ENCODE measurements at places on chromosomes 13 and 19.

DNA sequence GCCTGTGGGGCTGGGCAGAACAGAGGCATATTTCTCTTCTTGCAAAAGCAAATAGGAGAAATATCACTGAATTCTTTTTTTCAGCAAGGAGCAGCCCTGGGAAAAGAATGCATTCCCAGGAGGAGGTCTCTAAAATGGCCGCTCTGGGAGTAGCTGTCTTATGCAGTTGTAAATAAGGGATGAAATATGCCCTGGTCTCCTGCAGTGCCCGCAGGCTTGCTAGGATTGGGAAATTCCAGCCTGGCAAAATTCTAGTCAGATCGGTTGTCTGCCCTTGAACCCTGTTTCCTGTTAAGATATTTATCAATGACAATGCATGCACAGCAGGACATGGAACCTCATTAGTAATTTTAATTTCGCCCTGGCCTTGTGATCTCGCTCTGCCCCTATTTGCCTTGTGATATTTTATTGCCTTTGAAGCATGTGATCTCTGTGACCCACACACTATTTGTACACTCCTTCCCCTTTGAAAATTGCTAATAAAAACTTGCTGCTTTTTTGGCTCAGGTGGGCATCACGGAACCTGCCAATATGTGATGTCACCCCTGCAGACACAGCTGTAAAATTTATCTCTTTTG lies 1993.2 kb downstream of the PCDH9 start:
- DNase-seq = no peak

DNA sequence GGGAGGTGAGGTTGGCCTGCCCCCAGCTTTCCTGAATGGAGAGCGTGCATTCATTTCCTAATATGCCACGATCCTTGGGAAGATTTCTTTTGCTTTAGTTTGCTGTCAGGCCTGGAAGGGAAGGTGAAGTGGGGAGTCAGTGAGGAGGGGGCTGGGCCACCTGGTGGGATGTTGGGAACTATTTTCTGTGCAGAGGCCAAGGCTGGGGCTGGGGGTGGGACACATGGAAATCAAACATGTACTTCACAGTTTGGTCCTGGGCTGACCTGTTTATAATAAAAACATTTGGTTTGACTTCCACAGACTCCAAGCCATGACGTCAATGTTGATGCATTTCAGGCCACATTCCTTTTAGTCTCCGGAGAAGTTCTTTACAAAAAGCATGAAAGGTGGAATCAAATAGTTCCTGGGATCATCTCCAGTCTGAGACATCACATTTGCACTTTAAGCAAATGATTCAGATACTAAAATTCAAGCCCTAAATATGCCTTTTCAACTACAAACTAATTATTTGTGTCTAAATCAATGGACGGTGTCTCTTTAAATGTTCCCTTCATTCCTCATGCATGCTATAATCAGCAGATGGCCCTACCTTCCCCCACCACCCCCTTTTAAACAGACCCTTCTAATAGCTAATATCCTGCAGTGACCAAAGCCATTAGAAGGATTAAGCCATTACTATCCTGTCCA lies 41.5 kb upstream of the MEDAG start:
- peak; percentile 83 for DNase-seq

DNA sequence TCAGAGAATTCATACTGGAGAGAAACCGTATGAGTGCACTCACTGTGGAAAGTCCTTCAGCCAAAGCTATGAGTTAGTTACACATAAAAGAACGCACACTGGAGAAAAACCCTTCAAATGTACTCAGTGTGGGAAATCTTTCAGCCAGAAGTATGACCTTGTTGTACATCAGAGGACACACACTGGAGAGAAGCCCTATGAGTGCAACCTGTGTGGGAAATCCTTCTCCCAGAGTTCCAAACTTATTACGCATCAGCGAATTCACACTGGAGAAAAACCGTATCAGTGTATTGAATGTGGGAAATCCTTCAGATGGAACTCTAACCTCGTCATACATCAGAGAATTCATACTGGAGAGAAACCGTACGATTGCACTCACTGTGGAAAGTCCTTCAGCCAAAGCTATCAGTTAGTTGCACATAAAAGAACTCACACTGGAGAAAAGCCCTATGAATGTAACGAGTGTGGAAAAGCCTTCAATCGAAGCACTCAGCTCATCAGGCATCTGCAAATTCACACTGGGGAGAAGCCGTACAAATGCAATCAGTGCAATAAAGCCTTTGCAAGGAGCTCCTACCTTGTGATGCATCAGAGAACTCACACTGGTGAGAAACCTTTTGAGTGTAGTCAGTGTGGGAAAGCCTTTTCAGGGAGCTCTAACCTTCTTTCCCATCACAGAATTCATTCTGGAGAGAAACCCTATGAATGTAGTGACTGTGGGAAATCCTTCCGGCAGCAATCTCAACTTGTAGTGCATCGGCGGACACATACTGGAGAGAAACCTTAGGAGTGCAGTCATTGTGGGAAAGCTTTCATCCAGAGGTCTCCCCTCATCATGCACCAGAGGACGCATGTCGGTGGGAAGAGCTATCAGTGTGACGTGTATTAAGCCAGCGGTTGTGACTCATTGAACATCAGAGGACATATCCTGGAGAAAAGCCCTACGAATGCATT lies 16.5 kb upstream of the ZNF8 start:
- DNase-seq = no peak

DNA sequence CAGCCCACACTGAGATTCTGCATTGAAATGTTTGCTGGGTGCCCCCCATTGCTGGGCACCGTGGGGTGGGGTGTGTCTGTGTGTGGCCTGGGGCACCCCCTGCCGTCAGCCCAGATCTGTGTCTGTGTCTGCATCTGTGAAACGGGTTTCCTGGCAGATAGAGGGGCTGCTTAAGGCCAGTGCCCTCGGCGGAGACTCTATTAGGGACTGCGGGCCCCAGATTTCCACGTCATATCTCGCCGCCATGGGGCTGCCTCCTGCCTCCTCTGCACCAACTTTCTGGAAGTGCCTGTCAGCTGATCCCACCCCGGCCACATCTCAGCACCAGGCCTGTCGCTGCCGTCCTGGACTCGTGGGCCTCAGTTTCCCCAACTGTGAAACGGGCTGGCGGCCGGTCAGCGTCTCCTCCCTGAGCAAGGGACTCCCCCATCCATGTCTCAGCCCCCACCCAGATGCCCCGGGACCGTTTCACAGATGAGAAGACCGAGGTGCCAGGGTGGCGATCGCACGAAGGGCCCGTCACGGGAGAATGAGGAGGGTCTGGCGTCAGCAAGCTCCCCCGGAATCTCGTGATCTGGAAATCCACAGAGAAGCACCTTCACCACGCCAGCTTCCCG lies 21.4 kb downstream of the ARID3A start:
- DNase-seq = no peak

- DNase-seq = no peak
Observed at GRCh38 chr13:44870456-44870929, 118.8 kb downstream of the NUFIP1 start.

GRCh38 chr13:63351533-63351932 lies 1935.9 kb upstream of the PCDH20 start:
- no peak for DNase-seq

DNA sequence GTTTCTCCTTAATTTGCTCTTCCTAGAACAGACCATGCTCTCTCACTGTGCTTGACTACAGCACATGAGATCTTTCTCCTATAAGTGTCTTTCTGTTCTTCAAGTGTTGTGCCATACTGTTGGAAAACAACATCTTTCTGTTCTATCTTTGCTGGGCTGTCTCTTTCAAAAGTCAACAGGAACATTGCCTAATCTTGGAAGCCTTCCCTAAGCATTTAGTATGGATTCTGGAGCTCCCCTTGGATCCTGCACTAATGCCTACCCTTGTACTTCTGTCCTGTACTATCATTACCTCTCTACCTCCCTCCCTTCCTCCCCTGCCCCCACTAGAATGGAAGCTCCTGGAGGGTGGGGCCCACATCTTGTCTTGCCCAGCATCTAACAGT lies 26.8 kb downstream of the STARD13 start:
- no peak for DNase-seq

DNA sequence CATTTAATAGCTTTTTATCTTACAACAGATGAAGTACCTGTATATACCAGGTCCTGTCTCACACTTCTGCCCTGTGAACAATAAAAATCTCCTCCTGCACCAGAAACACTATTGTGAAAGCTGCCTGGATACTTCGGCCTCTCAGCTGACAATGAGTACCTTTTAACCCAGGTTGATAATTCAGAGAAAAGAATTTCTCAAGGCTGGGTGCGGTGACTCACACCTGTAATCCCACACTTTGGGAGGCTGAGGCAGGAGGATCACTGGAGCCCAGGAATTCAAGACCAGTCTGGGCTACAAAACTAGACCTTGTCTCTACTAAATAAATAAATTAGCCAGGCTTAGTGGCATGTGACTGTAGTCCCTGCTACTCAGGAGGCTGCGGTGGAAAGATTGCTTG lies 65.3 kb upstream of the TM9SF2 start:
- no peak for DNase-seq

- DNase-seq = no peak
Observed at GRCh38 chr19:13092158-13092543, 10.5 kb downstream of the LYL1 start.

- DNase-seq = no peak
Observed at GRCh38 chr13:75226733-75227435, 255.1 kb downstream of the TBC1D4 start.

- no peak for DNase-seq
Observed at GRCh38 chr19:43028866-43029265, 2.6 kb upstream of the PSG11 start.

DNA sequence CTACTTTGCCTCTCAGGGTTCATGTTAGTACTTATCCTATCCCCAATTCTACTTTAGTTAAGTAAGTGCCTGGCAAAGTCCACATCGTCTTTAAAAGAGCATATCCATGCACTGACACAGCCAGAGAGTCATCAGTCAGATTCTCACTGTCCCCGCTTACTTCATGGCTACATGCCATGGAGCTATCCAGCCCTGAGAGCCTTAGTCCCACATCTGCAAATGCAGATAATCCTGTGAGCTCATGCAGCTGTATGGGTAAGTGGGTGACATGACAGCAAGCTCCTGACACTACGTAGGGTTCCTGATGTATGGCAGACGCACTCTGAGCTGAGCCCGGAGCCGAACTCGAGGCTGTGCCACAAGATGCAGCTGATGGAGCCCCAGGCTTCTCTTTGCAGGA lies 661.5 kb downstream of the LIG4 start:
- no peak for DNase-seq

GRCh38 chr13:68908879-68909278 lies 1198.7 kb upstream of the ATXN8OS start:
- no peak for DNase-seq

GRCh38 chr13:76937281-76937820 lies 11.0 kb upstream of the ACOD1 start:
- DNase-seq = peak; percentile 62

DNA sequence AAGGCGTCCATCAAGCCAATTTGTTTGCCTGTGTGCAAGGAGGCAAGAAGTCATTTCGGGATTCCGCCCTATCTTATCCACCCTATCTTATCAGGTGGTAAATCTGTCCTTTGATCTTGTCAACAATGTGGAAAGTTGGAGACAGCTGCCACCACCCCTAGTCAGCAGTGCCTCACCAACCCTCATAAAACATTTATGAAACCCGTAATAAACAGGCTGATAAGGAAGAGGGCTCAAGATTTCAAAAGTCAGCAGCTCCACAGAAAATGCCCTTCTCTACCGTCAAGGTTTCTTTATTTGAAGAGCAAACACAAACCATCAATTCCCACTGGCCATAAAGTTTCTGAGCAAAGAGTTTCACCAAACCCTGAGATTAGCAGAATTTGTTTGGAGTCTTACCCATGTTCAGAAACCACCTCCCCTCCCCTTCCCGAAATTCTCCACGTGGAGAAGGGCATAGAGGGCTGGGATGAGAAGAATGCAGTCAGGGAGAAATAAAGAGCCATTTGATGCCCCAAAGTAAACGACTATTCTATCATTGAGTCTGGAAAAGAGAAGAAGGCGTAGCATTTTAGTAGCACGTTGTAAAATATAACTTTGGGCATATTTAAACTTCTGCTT lies 196.0 kb upstream of the GPR12 start:
- DNase-seq = no peak

DNA sequence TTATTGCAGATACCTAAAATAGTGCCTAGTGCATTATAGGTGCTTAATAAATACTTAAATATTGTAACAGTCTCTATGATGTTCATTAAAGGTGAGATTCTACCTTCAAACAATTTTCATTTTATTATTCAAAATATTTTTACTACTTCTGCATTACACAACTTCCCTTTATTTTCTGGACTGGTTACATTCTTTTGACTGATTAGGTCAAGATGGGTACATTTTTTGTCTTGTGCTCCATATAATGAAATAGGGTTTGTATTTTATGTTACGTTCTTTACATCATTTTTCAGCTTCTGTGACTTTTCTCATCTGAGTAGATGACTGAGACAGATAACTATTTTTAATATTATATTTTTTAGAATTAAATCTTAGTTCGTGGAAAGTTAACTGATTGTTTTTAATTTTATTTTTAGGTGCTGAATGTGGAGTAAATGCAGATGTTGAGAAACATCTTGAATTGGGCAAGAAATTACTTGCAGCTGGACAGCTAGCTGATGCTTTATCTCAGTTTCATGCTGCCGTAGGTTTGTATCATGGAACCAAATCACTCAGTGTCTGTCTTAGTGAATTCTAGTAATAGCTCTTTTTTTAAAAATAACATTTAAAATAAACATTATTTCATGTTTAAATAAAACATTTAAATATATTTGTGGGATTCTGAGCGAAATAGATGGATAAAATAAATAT lies 32.0 kb downstream of the DNAJC3 start:
- DNase-seq = no peak

GRCh38 chr19:55005684-55006488 lies 32.2 kb downstream of the GP6 start:
- DNase-seq = peak; percentile 28

- no peak for DNase-seq
Observed at GRCh38 chr13:26910754-26911465, 150.3 kb upstream of the GPR12 start.

DNA sequence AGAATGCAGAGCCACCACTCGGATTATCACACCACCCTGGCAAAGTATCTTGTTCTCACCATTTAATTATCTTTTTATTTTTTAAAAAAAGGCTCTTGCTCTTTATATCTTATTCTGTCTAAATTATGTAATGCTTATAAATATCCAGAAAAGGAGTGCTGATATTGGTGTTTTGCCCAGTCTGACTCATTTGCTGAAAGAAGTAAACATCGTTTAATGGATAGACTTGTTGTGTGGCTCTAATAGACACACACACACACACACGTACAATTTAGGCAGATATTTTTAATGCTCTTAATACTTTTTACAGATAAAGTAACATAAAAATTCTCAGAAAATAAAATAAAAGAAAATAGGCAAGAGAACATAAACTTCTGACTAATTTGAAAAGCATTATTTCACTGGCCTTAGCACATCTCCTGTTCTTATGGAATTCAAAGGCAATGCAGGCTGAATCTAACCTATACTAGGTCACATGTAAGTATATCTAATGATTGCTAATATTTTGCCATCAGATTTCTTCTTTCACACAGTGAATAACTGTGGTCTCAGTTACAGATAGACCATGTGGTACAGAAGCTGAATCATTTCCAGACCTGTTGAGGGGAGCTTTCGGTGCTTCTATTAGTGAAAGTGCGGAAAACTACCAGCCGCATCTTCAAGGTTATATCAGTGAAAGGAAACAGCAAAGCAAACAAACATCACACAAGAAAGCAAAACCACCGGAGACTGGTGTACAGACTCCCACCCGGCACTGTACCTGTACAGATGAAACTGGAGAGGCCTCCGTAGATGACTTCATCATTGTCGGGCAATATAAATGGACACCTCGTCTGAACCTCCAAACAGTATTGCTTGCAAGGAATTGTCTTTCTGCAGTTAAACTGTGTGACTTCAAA lies 642.1 kb upstream of the ARGLU1 start:
- peak; percentile 76 for DNase-seq

- peak; percentile 23 for DNase-seq
Observed at GRCh38 chr19:54158812-54159351, 639 bp downstream of the LENG1 start.

Measured in lung microvascular endothelial cell (primary cell).